T-helper 9 cell (primary cell): ENCODE measurements at places on chromosomes 2 and 18.

- DNase-seq = no peak
Measured at GRCh38 chr2:104501342-104501741, 352.6 kb upstream of the POU3F3 start.

- no peak for DNase-seq
Measured at GRCh38 chr2:110215566-110216158, 3.3 kb upstream of the MTLN start.

GRCh38 chr2:137846993-137847392 lies 117.3 kb upstream of the HNMT start:
- no peak for DNase-seq

DNA sequence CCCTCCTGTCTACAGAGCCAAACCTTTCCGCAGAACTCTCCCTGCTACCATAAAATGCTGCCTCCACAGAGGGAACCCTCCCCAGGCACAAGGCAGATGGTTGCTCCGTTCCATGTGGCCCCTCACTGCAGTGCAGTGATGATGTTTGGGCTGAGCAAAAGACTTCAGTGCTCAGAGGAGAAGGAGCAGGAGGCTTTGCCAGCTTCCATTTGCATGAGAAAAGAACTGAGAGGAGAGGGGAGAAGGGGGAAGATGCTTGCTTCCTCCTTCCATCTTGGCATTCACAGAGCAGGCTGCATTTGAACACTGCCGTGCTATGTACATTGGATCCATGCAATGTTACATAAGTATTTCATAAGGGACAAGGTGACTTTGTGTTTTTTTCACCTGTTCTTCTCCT lies 46.6 kb upstream of the TMEM200C start:
- DNase-seq = no peak

DNA sequence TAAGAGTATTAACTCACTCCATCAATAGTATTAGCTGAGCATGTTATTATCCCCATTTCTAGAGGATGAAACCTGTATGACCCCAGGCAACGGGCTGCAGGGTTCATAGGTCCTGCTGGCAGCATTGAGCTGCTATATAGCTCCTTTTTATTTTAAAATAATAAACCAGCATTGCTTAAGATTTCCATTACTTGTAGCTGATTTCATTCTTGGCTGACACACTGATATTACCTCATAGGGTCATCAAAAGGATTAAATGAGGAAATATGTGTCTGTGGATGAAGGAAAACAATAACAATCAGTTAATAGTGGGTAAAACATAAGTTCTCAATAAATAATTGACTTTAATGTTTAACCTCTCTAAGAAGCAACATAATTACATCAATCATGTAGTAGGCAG lies 48.3 kb upstream of the NRP2 start:
- no peak for DNase-seq

DNA sequence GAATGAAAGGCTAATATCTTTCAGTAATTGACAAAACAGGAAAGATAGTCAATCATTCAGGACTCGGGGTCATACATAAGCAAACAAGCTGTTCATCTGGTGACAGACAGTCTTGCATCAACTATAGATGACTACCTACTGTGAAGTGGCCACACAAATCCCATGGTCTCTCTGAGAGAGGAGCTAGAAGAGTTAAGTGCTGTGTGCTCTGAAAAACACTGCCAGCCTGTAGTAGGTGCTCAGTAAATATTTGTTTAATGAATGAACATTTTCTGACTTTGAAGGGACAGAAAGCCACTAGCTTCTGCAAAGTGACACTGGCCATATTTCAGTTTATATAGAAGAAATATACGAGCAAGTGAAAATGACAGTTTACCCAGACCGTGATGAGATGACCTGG lies 184.0 kb upstream of the CHAC2 start:
- DNase-seq = no peak

GRCh38 chr2:191638079-191638801 lies 39.7 kb upstream of the NABP1 start:
- DNase-seq = no peak

GRCh38 chr18:52582061-52582460 lies 242.1 kb downstream of the DCC start:
- DNase-seq = no peak

DNA sequence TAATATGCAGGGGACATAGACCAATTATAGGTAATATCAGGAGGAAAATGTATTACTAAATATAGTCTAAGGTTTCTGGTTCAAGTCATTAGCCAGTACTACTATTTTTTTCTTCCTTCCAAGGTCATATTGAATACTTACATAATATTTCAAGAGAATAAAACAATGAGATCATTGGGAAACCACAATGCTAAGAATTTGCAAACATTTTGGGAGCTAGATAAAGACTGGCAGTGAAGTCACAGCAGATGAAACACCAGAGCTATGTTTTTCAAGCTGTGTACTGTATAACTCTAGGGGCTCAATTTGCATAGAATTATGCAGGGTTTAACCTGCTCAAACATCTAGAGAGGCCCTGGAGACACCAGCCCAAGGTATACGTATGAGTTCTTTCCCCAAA lies 80.5 kb upstream of the KCNH7 start:
- DNase-seq = no peak

DNA sequence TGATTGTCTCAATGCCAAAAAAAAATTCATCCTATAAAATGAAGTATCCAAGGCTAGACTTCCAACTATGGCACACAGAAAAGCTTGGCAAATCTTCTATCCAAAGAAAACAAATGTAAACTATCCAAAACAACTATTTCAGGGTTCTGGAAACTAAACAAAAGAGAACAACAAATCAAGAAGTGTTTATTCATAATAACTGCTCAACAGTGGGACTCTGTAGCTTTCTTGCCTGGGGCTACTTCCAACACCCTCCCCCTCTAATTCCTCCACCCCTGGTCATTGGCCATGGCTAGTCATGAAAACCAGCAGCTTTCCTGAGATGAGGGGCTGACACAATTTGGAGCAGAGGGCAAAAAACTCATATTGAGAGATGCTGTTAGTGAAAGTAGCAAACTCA lies 107.0 kb downstream of the EXOC6B start:
- DNase-seq = no peak
